NCI-H1105 (cell line): ENCODE measurements at places on chromosomes 2 and 18.

GRCh38 chr18:79511671-79512301 lies 116.1 kb downstream of the NFATC1 start:
- no peak for DNase-seq

GRCh38 chr2:217834057-217834620 lies 168.7 kb downstream of the TNS1 start:
- DNase-seq: no peak

GRCh38 chr2:68411397-68412126 lies 46.5 kb downstream of the PLEK start:
- no peak for DNase-seq

- no peak for DNase-seq
Measured at GRCh38 chr18:54316071-54316820, 41.4 kb downstream of the STARD6 start.

DNA sequence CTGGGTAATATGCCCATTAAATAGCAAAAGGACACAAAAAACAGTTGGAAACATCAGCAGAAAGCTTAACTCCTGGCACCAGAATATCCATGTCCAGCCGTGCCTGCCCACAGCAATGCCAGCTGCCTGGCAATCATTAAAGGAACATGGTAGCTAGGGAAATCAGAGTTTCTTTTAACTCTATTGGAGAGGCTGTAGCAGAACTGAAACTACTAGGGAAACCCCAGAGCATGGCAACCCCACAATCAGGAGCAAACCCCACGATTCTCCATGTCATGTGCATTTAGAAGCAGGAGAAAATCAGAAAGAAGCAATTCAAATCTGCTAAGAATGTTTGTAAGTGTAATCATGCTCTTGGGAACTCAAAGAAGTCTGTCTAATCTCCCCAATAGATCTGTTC lies 409.0 kb upstream of the SMIM21 start:
- no peak for DNase-seq

DNA sequence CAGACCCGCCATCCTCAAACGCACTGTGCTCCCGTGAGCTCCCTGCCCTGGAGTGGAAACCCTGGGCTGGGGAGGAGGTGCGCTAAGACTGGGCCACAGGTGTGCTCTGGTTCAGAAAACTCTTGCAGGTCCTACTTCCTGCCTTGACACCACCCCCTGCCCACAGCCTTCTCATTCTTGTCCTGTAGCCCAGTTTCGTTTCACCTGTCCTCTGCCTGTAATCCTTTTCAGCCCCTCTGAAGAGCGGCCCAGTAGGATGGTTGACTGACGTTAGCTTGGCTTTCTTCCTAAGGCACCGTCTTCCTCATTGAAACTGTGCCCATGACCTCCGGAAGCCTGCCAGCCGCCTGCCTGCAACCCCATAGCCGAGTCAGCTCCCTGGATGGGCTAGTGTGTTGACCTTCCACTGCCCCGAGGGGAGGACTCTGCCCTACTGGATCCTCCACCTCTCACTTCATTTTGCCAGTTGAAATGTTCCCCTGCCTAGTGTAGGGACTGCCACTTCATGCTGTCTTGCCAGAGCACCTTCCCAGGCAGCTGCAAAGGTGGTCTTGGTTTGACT lies 116.9 kb downstream of the AGAP1 start:
- DNase-seq: no peak

- DNase-seq: no peak
Measured at GRCh38 chr2:239348563-239349452, 52.0 kb downstream of the HDAC4 start.

GRCh38 chr2:173793709-173794565 lies 171.2 kb downstream of the SP3 start:
- DNase-seq: no peak

DNA sequence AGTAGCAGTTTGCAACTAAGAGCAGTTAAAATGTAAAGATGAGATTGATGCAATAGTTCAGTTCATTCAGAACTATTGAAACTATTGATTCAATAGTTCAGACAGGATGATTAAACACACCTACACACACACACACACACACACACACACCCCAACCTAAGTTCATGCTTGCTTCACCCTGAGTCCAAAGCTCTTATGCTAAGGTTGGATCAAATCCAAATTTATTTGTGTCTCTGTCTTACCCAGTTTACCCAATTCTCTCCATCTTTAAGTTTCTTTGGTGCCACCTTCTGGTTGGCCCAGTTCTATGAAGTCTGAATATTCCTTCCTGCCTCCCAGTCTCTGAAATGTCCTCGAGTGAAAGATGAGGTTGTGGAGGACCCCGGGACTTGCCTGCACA lies 5.1 kb downstream of the SERPINB8 start:
- no peak for DNase-seq
